Stimulated activated CD8-positive, alpha-beta memory T cell treated with anti-CD3 and anti-CD28 coated beads, Interleukin-4, amount 100 ng/mL, for 1 hour (primary cell): ENCODE measurements at places on chromosomes 7 and 10.

GRCh38 chr10:56449770-56450169, 88.7 kb upstream of the ZWINT start:
- DNase-seq: no peak

DNA sequence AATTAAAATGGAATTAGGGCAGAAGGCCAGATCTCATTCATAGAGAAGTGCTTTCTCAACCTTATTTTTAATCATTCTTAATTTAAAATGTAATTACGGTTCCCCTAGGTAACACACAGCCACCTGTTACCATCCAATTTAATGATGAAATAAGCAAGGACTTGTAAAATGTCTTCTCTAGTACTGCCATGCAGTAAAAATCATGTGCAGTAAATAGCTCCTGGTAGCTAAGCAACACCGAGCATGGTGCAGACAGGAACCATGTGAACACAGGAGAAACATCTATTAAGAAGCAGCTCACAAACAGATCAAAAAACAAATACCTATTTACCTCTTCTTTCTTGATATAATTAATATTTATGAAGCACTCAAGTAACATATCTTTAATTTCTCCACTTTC, 15.1 kb downstream of the NCAPG2 start:
- DNase-seq: no peak

DNA sequence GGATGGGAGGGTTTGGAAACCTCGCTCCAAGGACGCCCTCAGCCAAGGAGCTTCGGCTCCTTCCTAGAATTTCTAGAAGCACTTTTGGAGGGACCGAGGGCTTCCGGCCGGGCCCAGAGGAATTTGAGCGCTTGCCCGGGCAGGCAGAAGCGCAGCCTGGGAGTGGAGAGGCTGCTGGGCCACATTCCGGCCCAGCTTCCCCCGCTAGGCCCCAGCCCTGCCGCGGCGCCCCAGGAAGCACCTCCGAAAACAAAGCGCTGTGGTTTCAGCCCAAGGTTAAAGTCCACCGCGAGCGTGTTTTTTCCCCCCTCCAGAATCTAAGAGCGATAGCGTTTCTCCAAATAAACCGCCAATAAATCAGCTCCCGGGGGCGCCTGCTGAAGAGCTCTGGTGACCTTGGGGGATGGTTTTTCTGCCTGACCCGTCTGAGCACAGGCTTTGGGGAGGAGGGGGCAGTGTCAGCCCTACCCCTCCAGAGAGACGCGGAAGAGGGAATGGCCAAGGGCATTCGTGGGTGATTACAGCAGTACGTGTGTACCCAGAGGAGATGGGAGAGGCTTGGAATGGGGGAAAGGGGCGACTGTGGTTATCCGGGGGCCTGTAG, 5.7 kb upstream of the TNRC18 start:
- no peak for DNase-seq

GRCh38 chr10:44520651-44521050, 135.8 kb upstream of the CXCL12 start:
- DNase-seq: no peak

DNA sequence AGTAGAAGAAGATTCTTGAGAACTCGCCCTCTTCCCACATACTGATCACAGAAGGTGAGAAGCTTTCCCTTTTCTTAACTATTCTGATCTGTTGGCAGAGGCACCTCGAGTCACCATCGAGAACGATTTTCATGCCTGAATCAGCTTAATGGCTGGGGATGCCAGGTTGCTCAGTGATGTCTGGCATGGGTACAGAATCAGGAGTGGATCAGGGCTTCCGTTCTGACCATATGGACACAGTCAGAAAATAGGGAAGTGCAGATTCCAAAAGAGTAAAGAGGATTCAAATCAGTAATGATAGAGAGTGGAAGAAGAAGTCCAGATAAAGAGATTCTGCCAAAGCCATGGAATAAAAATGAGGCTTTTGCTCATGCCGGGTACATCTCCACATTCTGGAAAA, 52.0 kb upstream of the GRB10 start:
- no peak for DNase-seq

GRCh38 chr7:35379481-35379880, 125.6 kb upstream of the TBX20 start:
- no peak for DNase-seq

DNA sequence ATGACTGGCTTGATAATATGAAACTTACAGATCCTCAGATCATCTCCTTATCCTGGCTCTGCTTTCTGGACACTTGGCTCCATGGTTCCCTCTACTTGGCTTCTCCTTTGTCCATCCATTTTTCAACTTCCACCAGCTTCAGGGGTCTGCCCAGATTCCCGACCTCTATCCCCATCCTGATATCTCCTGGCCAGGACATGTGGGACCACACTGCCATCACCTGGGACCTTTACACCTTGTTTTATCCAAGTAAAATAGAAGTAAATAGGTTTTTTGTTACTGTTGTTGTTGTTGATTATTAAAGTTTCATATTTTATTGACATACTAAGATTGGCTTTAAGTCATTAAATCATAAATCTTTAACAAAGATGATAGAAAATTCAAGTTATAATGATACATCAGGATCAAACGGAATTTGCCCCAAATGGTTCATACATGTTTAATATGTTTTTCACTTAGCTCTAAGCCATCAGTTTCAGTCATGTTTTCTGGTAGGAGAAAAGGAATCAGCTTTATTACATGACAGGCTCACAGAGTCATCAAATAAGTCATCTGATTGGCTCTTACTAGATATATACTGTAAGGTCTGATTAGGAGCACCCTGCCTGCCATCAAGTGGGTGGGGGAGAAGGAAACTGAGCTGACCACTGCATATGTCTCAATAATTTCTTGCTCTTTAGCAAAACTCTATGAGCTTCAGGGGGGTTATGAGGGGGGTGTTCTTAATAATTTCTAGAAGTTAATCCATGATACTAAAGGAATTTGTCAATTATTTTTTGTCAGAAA, 111.5 kb upstream of the AHR start:
- no peak for DNase-seq

GRCh38 chr10:77717336-77717735, 79.7 kb upstream of the KCNMA1 start:
- DNase-seq: no peak

- no peak for DNase-seq
Observed at GRCh38 chr10:6045314-6045848, 16.8 kb downstream of the IL2RA start.

- DNase-seq: no peak
Observed at GRCh38 chr7:122535086-122535485, 163.8 kb downstream of the RNF133 start.

GRCh38 chr10:72134785-72135767, 46.7 kb upstream of the SPOCK2 start:
- no peak for DNase-seq

GRCh38 chr10:73471226-73471625, 24.6 kb downstream of the PPP3CB start:
- no peak for DNase-seq

- no peak for DNase-seq
Observed at GRCh38 chr7:29573567-29573966, 9.9 kb downstream of the PRR15 start.

GRCh38 chr7:3380886-3381685, 80.0 kb downstream of the SDK1 start:
- DNase-seq: no peak

GRCh38 chr7:140640727-140641523, at the start of gene DENND2A:
Gene DENND2A, minus strand, starts transcription at chr7:140640813. Its CDS starts 38,416 bp downstream, at chr7:140602397.
- DNase-seq: no peak

- no peak for DNase-seq
Observed at GRCh38 chr7:55178863-55179773, 160.3 kb downstream of the EGFR start.

DNA sequence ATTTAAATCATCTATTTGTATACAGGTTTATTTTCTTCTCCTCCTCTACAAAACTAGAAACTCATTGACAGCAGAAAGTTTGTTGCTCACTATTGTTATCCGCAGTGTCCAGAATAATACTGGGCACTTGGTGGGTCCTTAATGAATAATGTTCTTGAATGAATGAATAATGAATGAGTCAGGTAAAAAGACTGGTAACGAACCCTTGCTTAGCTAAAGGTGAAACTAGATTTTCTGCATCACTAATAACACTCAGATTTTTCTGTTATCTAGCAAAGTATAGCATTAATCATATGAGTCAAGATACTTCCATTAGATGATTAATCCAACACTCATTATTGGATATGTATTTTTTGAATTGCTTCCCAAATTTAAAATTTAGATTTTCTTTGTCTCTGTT, 953.2 kb downstream of the SORCS3 start:
- no peak for DNase-seq

GRCh38 chr7:37065779-37066271, 341.5 kb upstream of the AOAH start:
- DNase-seq: no peak

GRCh38 chr10:89029785-89030437, 39.3 kb downstream of the FAS start:
- peak; percentile 40 for DNase-seq

DNA sequence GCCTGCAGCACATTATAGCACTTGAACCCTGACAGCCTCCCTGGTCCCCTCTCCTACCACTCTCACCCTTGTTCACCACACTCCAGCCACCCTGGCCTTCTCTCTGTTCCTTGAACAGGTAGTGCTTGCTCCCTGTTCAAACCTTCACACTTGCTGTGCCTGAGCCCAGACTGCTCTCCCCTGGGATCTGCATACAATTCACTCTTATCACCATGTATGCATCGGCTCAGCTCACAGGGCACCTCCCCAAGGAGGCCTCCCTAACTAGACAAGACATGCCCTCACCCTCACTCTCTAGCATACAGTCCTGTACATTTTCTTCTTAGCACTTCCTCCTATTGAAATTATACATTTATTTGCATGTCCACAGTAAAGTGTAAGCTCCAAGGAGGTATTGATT, 59.3 kb downstream of the FAM13C start:
- no peak for DNase-seq

- no peak for DNase-seq
Observed at GRCh38 chr10:104666106-104666505, 25.0 kb downstream of the SORCS3 start.

DNA sequence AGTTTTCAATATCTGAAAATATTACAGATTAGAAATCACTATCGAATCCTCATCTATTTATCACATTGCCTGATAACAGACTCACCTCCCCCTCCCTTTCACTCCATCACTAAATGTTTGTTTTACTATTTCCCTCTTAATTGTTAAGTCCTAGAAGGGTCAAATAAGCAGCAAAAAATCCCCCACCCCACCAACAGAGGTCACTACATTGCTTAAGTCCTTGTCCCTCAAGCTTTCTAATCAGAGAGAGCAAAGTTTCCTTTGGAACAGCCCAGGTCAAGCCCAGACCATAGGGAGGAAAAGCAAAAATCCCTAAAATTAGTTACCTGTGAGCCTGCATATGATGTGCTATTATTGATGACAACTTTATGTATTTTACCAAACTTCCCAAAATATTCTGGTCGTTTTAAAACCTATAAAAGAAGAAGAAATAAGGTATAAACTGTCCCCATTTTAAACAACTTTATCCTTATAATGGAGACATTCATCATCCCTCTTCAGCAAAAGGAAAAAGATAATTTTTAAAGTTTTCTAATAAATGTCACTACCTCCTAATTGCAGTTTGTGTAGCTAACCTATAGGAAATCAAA, 95.0 kb downstream of the CNOT4 start:
- no peak for DNase-seq

DNA sequence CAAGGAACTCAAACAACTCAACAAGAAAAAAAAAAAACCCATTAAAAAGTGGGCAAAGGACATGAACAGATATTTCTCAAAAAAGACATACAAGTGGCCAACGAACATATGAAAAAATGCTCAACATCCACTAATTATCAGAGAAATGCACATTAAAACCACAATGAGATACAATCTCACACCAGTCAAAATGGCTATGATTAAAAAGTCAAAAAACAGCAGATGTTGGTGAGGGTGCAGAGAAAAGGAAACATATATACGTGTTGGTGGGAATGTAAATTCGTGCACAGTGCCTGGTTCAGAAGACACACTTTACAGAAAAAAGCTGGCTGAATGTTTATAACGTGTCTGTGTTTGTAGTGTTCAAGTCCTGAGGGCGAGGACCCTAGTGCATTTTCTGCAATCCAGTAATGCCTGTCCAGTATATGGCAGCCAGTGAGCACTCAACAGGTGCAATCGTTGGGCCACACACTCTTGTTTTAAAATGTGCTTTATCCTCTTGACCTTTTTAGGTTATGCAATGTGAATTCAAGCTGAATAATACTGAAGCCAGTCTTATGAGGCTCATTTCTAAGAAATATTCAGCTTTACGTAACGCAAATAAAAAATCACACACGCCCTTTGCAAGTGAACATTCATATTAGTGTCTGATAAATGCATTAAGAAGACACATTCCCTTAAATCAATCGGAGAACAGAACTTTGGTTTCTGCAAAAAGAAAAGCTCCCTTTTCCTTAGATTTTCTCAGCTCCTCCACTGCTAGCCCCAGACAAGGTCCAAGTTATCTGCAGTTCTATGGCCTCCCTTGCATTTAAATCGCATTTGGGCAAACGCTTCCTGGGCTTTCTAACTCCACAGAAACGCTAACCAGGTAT, 813 bp upstream of the MTURN start:
- DNase-seq: no peak

DNA sequence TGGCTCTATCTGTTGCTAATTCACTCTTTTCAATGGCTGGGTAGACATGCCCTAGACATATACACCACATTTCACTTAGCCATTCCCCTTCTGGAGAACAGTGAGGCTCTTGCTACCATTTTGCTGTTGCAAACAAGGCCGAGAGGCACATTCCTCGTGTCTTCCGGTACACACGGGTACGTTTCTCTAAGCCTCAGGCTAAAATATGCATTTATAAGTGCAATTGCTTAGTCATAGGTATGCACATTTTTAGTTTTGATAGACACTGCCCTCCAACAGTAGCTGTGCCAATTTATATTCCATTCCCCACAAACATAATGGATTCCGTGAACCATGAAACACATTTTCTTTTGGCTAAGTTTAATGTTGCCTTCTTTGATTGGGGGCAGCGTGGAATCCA, 13.2 kb downstream of the CHAT start:
- DNase-seq: no peak

GRCh38 chr7:100802951-100803350, 24.4 kb downstream of the EPHB4 start:
- DNase-seq: no peak

DNA sequence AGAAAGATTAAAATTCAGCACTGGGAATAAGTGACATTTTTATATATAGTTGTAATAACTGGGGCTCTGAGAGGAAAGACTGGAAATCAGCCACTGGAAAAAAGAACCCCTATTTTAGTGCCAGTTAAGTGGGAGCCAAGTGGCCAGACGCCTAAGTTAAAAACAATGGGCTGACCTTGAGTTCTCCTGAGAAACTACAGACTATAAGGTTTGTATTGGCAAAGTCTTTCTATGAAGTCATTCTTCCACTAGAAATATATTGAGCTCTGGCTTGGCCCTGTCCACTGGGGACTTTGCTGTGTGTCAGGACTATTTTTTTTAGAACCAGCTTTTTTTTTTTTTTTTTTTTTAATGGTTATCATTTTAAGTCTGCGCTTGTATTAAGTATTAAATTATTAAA, 210.6 kb upstream of the FZD8 start:
- no peak for DNase-seq

GRCh38 chr10:102229810-102230263, 3.7 kb downstream of the ELOVL3 start:
- DNase-seq: peak; percentile 59
